ENCODE measurements at places on chromosomes 5 and 9.

- no peak for DNase-seq
Measured at GRCh38 chr5:60779466-60779865, 64.6 kb downstream of the ELOVL7 start.

DNA sequence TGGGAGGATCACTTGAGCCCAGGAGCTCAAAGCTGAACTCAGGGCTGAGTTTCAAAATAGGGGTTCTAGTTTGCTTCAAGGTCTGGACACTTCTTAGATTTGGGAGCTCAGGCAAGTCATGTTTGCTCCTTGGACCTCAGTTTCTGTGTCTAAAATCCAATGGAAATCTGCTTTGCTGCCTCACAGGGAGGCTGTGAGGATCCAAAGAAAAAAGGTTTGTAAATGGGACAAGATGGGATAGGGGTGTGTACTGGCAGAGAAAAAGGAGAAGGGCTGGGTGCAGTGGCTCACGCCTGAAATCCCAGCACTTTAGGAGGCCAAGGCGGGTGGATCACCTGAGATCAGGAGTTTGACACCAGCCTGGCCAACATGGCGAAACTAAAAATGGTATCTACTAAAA, 39.6 kb upstream of the SH3PXD2B start:
- DNase-seq, result no peak

- DNase-seq, result no peak
Measured at GRCh38 chr9:18672706-18673105, 198.8 kb downstream of the ADAMTSL1 start.

- no peak for DNase-seq
Measured at GRCh38 chr5:123476731-123477130, 35.2 kb upstream of the CSNK1G3 start.

DNA sequence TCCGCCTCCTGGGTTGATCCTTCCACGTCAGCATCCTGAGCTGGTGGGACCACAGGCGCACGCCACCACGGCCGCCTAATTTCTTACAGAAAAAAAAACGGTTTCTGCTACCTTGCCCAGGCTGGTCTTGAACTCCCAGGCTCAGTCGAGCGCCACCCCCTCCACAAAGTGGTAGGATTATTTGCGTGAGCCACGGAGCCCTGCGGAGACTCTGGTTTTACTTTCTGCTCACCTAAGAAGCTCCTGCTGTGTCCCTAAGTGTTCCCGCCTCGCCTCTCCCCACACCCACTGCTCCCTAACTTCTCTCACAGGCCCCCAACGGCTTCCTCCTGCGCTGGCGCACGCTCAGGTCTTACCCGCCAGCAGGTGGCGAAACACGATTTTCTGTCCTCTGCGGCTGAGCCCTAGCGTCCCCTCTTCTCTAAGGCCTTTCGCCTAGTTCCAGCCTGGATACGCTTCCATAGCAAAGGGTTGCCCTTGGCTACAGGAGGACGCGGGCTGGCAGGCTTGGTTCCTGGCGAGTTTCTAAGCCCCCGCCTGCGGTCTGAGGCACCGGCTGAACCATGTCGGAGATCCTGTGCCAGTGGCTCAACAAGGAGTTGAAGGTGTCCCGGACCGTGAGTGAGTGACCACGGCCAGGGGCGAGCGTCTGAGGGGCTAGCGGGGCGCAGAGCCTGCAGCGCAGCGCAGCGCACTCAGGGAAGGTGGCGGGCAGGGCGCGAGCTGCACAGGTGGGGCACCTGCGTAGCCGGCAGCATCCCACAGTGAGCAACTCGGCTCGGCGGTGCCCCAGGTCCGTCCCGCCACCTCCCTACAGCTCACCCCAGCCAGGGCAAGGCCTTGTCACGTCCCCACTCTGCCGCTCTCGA, at the start of gene SPEF2:
Gene SPEF2, plus strand, starts transcription at position 429 of the 869 bp plus-strand sequence. Its CDS starts 135 bp downstream, at position 564.
- DNase-seq, result peak; percentile 64

DNA sequence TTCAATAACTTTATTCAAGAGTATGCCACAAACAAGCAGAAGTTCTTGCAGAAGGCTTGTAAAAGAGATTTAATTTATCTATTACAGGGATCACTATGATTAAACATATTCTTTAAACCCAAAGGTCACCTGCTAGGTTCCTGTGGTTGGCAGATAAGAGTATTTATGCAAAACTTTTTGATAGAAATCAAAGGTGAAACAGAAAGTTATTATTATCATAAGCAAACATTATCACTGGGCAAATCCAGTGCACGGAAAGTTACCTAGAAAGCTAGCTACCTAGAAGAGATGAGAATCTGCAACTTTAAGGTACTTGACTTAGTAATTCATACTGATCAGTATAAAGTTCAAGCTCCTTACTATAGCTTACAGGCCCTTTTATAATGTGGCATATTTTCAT, 3.2 kb downstream of the STARD4 start:
- no peak for DNase-seq

DNA sequence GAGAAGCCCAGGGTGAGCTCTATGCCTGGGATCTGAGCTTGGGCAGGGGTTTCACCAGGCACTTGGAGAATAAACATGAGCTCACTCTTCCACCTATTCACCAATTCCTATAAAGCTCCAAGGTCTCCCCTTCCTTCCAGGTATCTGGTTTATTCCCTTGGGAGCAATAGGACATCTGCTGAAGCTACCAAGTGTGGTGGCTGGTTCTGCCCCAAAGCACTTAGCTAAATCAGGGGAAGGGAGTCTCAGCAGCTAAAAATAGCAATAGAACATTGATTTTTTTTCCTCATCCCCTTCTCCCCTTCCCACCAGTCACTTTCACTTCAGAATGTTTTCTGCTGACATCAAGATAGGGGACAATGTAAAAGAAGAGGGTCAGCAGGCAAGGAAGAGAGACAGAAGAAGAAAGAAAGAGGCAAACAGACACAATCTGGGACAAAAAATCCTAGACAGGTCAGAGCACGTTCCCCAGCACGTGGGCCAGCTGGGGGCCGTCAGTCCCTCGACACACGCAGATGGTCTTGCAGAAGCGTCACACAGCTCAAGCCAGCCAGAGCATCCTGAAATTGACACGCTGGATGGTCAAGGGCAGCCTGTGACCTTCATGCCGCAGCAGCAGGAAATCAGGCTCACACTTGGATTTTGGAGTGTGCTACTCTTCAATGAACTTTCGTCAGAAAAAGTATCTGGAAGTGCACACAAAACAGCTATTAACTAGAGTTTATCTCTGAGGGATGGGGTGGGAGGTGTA, 176.0 kb downstream of the ZNF608 start:
- DNase-seq, result no peak

GRCh38 chr5:96590796-96591195, 71.4 kb upstream of the CAST start:
- no peak for DNase-seq

- no peak for DNase-seq
Measured at GRCh38 chr5:51958473-51958872, 575.2 kb downstream of the ISL1 start.

DNA sequence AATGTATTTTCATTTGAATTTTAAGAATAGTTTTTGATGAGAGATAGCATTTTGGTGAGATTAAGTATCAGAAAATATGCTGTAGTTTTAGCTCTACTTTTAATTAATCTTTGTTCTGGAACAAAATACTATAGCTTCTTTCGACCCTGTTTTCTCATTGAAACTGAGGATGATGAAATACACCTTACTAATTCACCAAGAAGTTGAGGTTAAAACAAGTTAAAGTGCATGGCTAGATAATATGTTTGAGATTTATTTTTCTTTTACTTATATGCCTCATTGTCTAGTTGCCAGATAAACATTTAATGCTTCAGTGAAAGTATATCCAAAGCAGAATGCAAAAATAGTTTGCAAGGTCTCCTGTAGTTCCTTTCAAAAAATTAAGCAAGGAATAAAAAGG, 140.1 kb upstream of the KCNN2 start:
- no peak for DNase-seq

- DNase-seq, result no peak
Measured at GRCh38 chr5:160369990-160370712, at the start of gene C1QTNF2. TSS of gene C1QTNF2 (minus strand) at chr5:160370626. CDS start at chr5:160355011, 15,615 bp downstream.

- DNase-seq, result peak; percentile 47
Measured at GRCh38 chr9:22208846-22209585, 199.9 kb upstream of the CDKN2B start.

DNA sequence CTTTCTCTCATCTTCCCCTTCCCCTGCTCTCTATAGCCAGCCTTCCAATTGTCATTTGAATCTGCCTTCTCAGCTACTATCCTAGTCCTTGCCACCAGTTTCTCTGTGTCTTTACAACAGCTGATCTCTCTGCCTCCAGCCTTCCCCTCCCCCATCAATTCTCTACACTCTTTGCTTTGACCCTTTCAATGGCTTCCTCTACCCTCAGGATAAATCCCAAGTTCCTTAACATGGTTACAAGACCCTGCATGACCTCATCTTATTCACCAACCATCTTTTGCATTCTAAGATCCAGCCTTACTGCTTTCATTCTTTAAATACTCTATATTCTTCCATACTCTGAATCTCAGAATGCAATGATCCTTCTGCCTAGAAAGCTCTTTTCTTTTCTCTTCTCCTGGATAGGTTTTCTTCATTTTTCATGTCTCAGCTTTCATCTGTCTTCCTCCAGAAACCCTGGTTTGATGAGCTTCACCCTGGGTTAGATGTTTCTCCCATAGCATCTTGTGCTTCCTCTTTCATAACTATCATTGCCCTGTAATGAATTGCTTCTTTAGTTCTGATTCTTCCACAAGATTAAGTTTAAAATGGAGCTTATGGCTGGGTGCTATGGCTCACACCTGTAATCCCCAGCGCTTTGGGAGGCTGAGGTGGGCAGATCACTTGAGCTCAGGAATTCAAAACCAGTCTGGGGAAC, 58.6 kb upstream of the ZSWIM6 start:
- DNase-seq, result no peak

- DNase-seq, result no peak
Measured at GRCh38 chr5:134188092-134188491, 11.3 kb upstream of the SKP1 start.

DNA sequence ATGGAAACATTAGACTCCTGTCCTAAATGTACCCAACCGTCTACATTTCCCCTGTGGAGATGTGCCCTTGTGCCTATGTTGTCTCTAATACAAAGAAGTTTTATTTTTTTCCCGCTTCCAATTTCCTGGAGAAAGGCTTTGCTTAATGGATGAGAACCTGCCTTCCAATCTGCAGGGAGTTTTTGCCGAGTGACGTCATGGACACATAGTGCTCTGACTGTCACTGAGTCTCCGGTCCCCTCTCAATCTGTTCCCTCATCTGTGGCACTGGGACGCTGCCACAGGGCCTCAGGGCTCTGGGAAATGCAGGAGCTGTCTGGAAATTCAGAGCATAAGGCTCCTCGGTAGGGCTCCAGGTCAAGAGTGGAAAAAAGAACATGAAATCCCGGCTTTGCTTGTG, 144.8 kb downstream of the PDZD2 start:
- no peak for DNase-seq

- DNase-seq, result no peak
Measured at GRCh38 chr9:81898851-81899250, 29.4 kb upstream of the SPATA31D4 start.

DNA sequence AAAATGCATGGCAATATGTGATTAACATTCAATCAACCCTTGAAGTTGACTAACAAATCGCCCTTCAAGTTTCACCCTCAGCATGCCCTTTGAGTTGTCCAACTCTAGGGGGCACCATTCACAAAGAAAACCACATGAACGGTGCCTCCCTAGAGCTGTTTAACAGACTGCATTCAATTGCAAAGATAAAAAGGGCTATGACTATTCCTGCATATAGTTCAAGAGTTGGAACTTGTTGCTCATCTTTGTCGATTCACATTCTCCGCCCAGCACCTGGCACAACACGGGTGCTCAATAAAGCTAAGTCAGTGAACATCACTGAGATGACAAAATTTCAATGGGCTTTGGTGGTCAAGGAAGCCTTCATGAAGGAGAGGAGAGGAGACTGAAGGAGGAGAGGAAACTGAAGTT, 69.6 kb upstream of the SLC30A5 start:
- DNase-seq, result no peak
